ENCODE measurements at places on chromosomes 1 and 21.

GRCh38 chr21:27466140-27466539 is 499.3 kb upstream of the ADAMTS5 start:
- no peak for DNase-seq

DNA sequence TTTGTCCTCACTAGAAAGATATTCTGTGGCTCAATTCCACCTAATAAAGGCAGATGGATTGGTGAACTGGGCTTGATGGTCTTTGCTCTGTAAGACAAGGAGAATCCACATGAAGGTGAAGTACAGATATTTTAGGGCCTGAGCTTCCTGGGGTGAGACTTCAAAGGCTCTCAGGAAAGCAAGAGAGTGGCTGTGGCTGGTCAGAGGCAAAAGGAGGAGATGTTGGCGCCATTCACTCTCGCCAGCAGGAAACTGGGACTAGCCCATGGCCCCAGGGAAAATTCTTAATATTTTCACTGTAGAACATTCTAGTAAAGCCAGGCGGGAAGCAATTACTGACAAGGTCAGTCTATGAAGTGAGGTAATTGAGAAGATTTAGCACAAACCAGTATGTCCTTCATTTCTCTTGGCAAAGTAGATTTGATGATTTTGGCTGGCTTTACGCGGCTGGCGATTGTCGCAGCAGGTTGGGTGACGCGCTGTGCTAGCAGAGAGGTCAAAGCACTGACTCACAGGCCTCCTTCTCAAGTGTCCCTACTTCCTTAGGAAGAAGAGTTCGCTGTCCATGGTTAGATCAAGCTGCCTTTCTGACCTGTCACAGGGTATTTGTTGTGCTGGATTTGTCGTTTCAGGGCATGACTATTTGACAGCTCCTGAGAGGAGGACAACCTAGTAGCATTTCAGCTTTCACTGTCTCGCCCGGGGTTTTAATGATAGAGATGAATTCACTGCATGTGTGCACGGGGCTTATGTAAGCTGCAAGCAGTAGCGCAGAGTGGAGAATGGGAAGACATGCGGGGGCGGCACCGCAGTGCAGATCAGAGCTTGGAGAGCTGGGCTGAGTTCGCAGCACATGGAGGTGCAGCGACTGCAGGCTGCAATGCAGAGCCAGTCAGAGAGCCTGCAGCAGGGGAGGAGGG is 32.7 kb downstream of the XCL1 start:
- no peak for DNase-seq

- no peak for DNase-seq
Observed at GRCh38 chr1:21139601-21140000, 37.1 kb downstream of the EIF4G3 start.

DNA sequence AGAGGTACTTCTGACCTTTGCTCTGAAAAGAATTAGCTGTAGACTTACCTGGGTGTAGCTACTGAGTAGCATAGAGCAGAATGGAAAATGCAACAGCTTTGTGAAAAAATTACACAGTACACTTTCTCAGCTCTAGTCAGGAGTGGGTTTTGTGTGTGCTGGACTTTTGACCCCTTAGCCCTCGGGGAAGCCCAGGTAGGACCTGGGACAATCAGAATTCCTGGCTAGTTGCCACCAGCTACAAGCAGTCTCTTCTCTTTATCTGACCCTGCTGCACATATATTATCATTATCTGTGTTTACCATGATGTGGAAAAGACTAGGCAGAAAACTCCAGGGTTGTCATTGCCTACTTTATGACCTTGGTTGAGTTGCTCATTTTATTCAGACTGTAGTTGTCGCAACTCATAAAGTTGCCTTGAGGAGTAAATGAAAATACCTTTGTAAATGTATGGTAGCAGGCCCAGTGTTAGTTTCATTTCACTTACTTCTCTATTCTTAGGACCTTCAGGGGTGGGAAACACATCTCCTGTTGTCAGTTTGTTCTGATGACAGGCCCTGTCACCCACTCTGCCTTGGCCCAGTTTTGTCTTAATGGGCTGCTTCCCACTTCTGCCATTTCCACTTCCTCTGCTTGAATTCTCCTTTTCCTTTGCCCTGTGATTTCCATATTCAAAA is 5.4 kb downstream of the NEK7 start:
- peak; percentile 48 for DNase-seq

GRCh38 chr1:221892301-221892830 is 150.5 kb upstream of the DUSP10 start:
- DNase-seq: no peak

DNA sequence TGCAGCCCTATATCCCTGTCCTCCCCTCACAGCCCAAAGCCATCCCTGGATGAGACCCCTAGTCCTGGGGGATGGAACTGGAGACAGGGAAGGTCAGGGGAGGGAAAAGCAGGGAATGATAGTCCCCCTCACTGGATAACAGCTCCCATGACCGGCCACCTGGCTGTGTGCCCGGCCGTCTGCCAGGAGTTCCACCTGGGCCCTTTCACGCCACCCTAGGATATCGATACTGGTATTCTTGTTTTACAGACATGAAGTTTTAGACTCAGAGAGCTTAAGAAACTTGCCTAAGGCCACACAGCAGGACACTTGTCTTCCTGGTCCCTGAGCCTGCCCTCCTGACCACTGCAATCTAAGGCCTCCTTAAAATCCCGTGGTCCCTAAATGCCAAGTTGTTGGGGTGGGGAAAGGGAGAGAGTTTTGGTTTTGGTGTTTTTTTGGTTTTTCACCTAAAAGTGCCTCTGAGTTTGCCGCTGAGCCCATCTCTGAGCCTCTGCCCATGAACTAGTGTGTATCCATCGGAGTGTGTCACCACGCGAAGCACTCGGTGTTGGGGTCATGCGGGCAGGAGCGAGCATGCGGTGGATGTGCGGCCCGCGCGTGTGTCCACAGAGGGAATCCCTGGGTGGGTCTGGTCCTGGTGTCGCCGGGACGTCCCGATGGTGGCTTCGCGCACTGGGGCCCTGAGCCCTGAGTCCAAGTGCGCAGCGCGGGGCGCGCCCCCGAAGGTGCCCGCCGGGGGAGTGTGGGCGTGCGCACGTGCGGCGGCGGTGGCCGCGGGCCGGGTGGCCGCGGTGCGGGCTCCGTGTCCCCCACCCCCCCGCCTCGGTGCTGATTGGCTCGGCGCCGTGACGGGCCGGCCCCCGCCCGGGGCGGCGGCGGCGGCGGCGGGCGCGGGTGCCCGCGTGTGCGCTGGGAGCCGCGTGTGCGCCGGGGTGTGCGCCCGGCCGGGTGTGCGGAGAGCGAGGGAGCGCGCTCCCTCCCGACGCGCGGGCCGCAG is at the start of gene EPHA8:
TSS of gene EPHA8 (plus strand) at position 906 of the 1,000 bp plus-strand sequence. CDS start 147 bp downstream, outside the sequence.
- DNase-seq: no peak

- no peak for DNase-seq
Observed at GRCh38 chr21:36628106-36628505, 70.8 kb upstream of the SIM2 start.

DNA sequence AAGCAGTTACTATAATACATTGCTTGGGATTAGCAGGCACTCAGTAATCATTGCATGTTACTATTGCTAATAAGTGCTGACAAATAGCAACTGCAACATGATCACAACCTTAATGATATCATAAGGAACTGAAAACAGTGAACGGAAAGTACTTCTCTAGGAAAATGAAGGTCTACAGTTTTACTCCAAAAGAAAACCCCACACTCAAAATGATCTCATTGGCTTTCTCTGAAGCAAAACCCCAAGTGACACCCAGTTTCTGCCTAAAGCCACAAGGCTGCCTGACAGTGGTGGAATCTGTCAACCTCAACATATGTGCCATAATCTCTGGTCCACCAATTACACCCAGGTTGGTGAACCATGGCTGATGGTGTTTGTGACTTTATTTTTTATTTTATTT is 137.6 kb downstream of the PTGER3 start:
- DNase-seq: no peak

DNA sequence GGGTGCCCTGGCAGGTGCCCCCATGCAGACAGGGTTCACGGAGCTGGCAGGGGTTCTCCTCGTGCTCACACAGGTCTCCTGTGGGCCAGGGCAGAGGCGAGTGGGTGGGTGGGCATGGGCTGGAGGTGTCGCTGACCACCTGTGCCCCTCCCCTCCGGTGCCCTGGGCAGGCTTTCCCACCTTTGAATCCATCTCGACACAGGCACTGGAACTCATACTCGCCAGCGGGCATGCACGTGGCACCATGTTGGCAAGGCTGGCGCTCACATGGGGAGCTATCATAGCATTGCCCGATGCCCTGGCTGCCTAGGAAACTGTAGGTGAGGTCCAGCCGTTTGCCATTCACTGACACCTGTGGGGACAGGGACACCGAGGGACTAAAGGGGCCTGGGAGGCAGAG is 16.0 kb downstream of the LDLRAD2 start:
- DNase-seq: no peak

- DNase-seq: no peak
Observed at GRCh38 chr1:108972951-108973350, 9.7 kb upstream of the CLCC1 start.

DNA sequence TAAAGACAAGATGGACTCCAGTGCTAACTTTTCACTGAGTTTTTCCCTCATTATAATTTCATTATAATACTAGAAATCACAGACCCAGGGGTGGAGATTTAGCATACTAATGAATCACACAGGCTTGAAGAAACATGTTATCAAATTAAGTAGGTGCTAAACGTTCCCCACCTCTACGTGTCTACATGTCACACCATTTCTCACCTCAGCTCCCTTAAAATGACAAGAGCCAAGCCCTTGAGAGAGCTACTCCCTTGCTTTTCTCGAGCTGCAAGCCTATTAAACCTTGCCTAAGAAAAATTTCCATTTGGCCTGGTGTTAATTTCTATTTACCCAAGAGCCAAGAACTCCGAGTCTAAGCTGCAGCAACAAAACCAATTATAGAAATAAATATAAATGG is 396.3 kb upstream of the NEGR1 start:
- no peak for DNase-seq

GRCh38 chr1:54252371-54252936 is 52.5 kb downstream of the MRPL37 start:
- DNase-seq: no peak

DNA sequence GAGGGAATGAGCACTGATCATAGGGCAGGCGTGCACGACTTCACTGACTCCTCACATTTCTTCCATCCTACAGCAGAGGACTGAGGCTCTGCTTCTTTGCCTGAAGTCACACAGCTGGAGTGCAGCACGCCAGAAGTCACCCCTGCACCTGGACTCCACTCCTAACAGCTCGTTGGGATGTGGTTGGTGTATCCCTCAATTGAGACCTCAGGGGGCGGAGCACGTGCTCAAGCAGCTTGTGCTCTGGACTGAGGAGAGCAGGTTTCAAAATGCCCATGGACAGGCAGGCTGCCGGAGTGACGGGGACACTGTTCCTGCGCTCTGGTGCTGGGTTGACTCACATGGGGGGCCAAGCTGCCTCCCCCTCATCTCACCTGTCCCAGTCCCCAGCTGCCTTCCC is 13.9 kb downstream of the CHIT1 start:
- no peak for DNase-seq

DNA sequence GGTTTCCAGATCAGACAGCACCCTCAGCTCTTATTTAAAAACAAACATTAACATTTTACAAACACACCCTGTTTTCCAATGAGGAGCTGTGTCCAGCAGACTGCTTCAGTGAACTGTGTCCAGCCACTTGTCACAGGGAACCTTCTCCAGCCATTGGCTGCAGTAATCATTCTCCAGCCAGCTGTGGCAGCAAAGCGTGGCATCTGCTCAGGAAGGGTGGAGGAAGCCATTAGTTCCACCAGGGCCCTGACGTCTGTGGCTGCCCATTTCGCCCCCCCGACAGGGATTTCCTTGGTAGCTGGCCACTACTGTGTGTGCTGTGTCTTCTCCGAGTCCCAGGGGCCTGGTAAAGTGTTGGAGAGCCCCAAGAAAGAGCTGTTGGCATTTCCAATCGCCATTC is 62.9 kb upstream of the SELENON start:
- DNase-seq: no peak

- no peak for DNase-seq
Observed at GRCh38 chr1:11065796-11066195, 6.0 kb upstream of the SRM start.

DNA sequence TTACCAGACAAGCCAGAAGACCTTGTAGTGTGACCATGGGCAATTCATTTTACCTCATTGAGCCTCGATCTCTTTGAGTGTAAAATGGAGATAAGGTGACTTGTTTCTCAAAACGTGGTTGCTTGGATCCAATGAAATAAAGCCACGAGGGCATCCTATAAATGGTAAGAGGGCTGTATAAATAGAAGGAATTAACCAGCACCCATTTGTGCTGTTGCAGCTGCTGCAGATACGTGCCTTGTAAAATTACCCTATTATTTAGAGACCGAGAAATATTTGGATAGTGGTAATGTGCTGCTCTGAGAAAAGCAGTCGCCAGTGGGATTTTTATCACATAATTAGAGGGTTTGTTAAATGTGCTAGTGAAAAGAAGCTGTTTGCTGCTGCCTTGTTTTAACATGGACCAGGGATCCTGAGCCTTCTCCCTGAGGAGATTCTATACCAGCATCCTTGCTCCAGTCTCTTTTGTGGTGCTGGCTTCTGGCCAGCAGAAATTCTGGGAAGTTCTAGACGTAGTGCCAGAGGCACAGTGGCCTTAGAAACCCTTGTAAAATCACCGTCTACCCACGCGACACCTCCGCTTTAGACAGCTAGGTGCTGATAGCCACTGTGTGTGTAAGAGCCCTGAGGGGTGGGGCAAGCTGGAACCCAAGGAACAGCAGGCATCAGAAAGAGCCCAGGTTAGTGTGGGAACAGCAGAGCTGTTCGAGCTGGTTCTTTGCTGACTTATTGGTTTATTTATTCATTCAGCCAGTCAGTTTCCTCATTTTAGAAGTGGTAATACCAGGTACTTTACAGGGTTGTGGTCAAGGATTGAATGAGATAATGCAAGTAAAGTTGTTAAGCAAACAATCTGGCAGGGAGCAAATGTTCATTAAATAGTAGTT is 137.5 kb downstream of the NOS1AP start:
- DNase-seq: peak; percentile 71

GRCh38 chr1:55898181-55898580 is 681.2 kb downstream of the PLPP3 start:
- no peak for DNase-seq

DNA sequence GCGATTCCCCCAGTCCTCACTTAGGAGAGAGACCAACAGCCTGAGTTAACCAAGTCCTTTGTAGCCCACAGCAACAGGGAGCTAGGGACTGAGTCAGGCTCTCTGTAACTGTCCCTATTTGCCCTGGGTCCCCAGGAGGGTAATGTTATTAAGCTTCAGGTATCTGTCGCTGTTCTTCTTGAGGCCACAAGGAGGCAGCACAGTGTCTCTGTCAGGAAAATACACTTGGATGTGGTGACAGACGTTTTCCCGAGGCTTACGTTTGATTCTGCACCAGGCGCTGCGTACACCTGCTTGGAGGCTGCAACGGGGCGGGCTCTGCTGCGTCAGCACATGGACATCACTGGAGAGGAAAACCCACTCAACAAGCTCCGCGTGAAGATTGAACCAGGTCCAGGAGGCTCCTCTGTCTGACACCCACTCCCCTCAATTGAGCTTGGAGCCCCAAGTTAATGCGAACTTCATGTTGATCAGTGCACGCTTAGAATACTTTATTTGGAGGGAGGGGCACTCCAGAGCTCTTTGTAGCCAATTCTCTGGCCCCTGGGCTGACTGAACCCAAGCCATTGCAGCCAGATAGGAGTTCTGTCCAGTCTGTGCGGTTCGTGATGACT is 10.7 kb upstream of the ELF3 start:
- DNase-seq: no peak
